ENCODE measurements at places on chromosomes 6 and 20.

DNA sequence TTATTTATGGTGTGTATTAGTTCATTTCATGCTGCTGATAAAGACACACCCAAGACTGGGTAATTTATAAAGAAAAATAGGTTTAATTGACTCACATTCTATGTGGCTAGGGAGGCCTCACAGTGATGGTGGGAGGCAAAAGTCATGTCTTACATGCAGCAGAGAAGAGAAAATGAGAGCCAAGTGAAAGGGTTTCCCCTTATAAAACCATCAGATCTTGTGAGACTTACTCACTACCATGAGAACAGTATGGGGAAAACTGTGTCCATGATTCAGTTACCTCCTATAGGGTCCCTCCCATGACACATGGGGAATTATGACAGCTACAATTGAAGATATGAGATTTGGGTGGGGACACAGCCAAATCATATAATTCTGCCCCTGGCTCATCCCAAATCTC lies 150.0 kb upstream of the AHI1 start:
- DNase-seq: no peak

GRCh38 chr6:127641905-127642304 lies 64.9 kb downstream of the C6orf58 start:
- DNase-seq: no peak

DNA sequence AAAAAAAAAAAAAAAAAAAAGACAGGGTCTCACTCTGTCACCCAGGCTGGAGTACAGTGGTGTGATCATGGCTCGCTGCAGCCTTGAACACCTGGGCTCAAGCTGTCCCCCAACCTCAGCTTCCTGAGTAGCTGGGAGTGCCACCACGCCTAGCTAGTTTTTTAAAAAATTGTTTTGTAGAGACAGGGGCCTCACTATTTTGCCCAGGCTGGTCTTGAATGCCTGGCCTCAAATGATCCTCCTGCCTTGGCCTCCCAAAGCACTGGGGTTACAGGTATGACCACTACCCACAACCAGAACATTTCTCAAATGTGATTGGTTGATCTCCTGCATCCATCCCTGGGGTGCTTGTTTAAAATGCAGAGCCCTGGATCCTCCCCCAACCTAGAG lies 5.6 kb upstream of the RBCK1 start:
- no peak for DNase-seq

- DNase-seq: no peak
Observed at GRCh38 chr6:147194652-147195411, 9.4 kb upstream of the STXBP5 start.

DNA sequence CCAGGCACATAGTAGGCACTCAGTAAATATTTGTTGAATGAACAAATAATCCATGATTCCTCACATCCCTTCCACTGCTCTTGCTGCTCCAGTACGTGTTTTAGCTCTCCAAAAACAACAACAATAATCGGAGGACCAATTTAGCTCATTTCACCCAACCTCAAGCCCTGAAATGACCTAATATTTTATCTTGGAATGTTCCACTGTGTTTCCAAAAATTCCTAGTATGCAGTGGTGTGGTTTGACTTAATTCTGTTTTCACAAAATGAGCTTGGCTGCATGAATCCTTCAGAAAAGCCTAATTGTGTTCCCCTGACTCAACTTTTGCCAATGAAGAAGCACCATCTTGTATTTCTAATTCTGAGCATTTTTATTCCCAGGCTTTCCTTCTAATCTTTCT lies 168.0 kb upstream of the PHACTR1 start:
- DNase-seq: no peak

DNA sequence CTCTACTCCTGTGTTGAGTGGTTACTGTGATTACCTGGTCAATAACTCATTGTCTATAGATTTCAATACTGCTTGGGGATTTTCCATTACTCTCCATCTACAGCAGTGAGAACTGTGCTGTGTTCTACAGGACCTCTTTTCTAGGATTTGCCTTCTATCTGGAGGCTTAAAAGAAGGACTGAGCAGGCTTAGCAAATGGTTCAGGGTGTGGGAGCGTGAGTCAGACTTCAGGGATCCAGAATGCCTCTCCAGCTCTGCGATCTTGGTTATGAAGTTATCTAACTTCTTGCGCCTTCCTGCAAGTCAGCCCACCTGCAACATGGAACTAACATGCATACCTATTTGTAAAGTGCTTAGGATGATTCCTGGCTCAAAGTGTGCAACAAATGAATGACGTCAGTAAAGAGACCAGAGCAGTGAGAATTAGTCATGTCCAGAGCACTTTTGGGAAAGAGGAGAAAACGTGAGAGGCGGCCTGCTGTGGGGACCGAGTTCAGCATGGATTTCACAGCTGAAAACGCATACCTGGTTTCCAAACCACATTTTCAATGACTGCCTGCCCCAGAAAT lies 610.1 kb upstream of the CDH4 start:
- no peak for DNase-seq

DNA sequence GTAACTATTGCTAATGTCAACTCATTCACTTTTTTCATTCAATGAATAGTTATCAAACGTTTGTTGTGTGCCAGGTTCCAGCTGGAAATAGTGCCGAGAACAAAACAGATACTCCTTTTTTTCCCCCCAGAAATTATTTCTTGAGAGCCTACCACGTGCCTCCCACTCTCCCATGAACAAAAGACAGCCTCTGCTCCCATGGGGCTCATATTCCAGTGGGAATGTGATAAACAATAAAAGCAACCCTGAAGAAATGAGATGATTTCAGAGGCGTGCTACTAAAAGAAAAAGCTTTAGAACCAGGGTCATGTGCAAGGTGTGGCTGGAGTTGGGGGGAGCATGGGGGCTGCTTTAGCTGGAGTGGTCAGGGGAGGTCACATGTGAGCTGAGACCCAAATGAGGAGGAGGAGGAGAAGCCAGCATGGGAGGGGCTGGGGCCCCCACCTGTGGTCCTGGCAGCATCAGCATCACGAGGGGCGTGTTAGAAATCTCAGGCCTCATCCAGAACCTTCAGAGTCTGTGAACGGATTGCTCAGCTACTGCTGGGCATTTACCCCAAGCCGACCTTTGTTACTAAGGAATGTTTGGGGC lies 157.4 kb downstream of the EYA2 start:
- DNase-seq: no peak

DNA sequence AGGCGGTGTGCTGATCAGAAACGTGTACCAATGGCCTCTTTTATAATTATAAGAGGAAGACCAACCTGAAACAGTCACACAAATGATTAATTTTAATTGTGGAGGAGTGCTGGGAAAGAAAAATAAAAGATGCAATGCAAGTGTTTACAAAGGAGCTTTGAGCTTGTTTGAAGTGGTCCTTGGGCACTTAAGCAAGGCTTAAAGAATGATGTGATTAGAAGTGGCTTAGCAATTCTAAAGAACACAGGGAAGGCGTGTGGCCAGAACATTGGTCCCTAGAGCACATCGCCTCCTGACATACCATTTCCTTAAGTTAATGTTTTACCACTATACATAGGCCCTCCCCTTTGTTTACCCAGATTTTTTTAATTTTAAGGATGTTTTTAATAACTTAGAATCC lies 26.1 kb downstream of the PTPN1 start:
- DNase-seq: no peak

GRCh38 chr6:132400555-132400882 lies 756 bp downstream of the MOXD1 start:
- DNase-seq: no peak

DNA sequence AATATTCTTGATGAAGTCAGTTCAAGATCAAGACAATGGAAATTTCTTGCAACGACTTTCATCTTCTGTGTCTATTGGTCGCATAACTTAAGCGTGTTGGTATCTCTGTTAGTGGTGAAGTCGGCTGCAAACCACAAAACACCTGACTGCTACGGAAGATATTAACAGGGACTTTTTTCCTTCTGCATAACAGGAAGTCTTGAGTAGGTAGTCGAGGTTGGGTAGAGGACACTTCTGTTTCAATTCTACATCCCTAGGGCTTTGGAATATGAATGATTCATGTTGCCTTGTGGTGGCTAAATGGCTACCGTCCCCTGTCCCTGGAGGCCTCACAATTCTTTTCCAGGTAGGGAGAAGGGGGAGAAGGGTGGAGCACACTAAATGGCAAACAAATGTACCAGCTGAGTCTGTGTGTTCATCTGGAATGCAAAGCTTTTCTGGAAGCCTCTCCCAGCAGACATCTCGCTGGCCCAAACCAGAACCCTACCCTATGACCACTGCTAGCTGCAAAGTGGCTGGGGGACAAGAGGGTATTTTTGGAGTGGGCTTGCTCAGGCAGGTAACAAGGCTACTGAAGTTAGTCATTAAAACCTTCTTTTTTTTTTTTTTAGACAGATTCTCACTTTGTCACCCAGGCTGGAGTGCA lies 34.6 kb upstream of the NKX2-2 start:
- DNase-seq: no peak

GRCh38 chr6:31357886-31358285 lies 907 bp upstream of the HLA-B start:
- DNase-seq: no peak

DNA sequence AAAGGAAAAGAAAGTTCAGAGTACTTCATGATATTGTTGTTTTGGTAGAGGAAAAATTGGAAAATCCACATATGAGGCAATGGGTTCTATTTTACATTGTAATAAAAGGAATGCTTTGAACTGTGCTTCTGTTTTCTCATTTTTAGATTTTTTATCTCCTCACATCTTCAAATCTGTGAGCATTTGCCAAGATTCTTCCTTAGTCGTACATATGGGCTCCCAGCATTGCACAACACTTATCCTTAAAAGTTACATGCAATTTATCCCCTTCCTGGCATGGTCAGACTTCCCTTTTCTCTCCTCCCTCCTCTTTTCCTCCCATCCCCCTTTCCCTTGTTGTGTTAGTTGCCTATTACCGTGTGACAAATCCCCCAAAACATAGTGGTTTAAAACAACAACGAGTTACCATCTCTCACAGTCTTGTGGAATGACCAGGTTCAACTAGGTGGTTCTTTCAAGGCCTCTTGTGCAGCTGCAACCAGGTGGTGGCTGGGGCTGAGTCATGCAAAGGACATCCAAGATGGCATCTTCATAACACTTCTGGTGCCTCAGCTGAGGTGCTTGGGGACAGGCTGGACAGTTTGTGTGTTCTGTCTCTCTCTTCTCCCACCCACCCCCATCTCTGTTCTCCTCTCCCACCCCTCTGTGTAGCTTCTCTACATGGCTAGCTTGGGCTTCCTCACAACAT lies 68.7 kb downstream of the TXNDC5 start:
- DNase-seq: no peak

GRCh38 chr6:126886106-126886505 lies 232.4 kb upstream of the RSPO3 start:
- no peak for DNase-seq

DNA sequence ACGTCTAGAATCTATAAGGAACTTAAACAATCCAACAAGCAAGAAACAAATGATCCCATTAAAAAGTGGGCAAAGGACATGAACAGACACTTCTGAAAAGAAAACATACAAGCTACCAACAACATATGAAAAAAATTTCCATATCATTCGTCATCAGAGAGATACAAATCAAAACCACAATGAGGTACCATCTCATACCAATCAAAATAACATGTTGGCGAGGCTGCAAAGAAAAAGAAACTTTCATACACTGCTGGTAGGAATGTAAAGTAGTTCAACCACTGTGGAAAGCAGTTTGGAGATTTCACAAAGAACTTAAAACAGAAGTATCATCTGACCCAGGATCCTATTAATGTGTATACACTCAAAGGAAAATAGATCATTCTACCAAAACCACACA lies 243.9 kb upstream of the RUNX2 start:
- DNase-seq: no peak

GRCh38 chr6:161351858-161352257 lies 78.0 kb upstream of the AGPAT4 start:
- DNase-seq: no peak

DNA sequence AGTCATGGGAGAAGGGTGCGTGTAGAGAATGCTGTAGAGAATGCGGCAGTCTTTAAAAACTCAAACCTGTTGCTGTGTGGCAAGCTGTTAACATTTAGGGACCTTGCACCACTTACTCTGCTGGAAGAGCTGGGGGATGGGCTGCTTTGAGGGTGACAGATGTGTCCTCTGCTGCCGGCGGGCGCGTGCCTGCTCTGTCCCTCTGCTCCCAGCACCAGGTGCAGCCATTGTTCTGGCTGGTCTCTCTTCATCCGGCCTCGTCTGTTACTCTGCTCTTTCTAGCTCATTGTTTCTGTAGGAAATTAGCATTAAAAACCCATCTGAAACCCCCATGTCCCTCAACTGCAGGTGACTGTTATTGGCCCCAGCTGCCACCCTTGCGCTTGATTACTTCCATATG lies 78.5 kb downstream of the CBFA2T2 start:
- DNase-seq: peak; percentile 93

GRCh38 chr6:11747021-11747420 lies 31.6 kb downstream of the ADTRP start:
- DNase-seq: no peak

DNA sequence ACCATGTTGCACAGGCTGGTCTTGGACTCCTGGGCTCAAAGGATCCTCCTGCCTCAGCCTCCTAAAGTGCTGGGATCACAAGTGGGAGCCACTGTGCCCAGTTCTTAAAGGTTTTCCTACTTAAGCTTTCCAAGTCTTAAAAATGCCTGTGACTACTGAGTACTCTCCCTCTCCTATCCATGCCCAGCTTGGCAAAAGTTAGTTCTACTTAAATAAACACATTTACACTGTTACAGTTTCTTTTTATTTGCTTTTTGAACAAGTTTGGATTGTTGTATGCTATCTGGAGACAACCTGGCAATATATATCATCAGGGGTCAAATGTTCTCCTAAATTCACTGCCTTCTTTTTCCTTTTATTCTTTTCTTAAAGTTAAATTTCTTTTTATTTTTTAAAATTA lies 61.0 kb upstream of the GCM1 start:
- no peak for DNase-seq

DNA sequence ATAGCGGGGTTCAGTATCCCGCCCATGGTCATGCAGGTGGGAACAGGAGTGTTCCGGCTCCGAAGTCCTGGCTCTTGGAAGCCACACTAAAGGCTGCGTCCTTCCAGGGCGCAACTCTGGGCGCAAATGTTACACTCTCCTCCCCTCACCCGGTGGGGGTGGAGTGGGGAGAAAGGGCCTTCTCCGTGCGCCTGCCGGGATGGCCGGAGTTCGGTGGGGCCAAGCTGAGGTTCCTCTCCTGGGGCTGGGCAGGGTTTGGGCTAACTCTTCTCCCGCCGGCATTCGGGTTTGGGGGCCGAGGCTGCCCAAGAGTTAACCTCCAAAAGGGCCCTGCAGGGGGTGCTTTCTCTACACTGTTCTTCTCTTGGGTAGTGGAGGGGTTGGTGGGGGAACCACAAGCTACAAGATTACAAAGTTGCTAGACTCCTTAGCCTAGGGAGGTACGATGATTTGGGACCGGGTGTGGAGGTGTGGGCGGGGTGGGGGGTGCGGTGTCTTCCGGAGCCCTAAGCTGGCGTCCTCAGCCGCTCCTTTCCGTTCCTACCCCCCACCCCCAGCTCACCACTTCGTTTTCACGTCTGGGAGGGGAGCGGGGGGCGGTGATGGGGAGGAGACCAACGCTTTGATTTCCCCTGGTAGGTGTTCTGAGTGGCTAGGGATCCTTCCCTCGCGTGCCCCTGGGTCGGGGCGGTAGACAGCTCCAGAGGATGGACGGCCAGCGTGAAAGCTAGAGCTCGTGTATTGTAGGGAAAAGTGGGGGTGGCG lies 12.3 kb downstream of the NRN1 start:
- no peak for DNase-seq
